ENCODE measurements at places on chromosomes 16 and 17. TPM values are rescaled to one million over a fixed set of nuclear protein-coding genes. Genes with fewer than 3 reads are reported as not detected.

GRCh38 chr17:47278561-47278960 lies 24.9 kb downstream of the ITGB3 start:
- no peak for DNase-seq

FOXC2 gene
- not detected for total RNA-seq

- DNase-seq, result peak; percentile 90
Observed at GRCh38 chr17:64178011-64178825, 48.3 kb upstream of the ERN1 start.

- no peak for DNase-seq
Observed at GRCh38 chr16:7579454-7579853, 246.8 kb downstream of the RBFOX1 start.

DNA sequence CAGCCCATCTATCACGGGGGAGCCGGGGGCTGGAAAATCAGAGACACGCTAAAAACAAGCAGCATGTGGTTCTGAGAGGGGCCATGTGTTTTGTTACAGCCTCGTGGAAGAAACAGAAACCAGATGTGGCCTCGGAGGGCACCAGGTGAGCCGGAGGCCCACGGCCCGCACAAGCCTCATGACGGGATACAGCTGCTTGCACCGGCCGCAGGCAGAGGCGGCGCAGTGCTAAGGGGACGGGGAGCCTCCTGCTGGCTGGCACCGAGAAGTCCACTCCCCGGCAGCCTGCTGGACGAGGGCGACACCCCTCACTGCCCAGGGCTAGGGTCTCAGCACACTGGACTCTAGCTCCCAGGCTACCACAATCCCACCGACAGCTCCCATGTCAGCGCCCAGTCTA lies 19.2 kb downstream of the NDUFAF8 start:
- DNase-seq, result no peak

KCNH4 gene
- not detected for total RNA-seq

DNA sequence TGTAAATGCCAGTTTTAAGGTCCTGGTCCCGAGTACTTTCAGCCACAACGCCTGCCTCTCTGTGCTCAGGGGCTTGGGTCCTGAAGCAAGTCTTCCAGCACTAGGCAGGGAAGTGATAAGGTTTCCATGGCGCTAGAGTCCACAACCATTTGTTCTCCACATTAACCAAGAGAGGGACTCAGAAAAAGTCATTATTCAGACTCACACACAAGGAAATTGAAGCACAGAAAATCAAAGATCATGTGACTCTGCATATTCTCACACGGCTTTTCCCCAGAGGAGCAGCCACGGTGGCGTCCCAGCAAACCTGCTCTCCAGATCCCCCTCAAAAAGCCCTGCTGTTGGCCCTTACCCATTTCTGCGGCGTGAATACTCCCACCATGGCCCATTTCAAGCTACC lies 9.7 kb downstream of the ENPP7 start:
- DNase-seq, result no peak

DNA sequence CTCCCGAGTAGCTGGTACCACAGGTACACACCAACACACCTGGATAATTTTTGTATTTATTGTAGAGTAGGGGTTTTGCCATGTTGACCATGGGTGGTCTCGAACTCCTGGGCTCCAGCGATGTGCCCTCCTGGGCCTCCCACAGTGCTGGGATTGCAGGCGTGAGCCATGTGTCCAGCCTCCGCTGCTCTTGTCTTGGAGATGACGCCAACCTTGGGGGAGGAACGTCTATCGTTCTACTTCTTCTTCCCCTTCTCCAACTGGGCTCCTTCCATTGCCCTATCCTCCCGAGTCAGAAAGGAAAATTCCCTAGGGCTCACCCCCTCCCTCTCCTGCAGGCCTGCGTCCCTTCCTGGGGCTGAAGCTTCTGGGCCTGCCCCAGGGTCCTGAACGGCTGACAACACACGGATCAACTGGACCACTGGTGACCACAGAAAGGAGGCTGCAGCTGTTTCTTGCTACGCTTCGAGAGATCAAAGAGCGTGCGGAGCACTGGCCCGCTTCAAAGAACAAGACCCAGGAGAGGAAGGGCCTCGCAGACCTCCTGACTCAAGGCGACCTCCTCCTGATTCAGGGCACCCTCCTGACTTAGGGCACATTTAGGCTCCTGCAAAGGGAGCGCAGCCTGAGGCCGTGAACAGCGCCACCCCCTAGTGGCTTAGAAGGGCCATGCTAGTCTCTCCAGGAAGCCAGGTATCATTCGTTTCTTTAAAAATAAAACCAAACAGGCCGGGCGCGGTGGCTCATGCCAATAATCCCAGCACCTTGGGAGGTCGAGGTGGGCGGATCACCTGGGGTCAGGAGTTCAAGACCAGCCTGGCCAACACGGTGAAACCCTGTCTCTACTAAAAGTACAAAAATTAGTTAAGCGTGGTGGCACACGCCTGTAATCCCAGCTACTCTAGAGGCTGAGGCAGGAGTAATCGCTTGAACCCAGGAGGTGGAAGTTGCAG lies 48.5 kb upstream of the HELZ start:
- peak; percentile 82 for DNase-seq

EFCAB5 gene
- total RNA-seq, result not detected

GRCh38 chr16:55947366-55947765 lies 72.2 kb upstream of the CES5A start:
- DNase-seq, result no peak

GRCh38 chr16:11528053-11528452 lies 58.7 kb downstream of the LITAF start:
- DNase-seq, result no peak

- no peak for DNase-seq
Observed at GRCh38 chr16:89049484-89050118, 44.1 kb upstream of the ACSF3 start.

DNA sequence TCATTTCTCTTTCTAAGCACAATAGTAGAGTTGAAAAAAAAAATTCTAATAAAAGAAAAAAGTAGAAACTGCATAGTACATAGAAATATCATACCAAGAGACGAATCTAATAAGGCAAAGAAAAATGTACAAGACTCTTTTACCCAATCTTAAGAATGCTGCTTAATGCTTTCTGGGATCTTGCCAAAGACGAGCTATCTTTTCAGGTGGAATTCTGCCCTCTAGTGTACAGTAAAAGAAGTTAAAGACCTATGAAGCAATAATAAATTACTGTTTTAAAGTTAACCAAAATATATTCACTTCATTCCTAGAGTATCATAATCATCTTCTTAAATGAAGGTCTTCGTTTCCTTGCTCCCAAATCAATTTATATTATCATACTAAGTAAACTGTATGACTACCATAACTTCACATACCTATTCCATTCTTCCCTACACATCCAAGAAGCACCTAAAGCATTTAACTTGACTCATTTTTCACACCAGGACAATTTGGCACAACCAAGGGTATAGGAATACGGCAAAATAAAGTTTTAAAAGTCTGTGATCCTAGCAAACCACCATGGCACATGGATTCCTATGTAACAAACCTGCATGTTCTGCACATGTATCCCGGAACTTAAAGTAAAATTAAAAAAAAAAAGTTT lies 47.7 kb downstream of the CFDP1 start:
- no peak for DNase-seq

- peak; percentile 70 for DNase-seq
Observed at GRCh38 chr16:22898874-22899348, 84.9 kb downstream of the HS3ST2 start.

GRCh38 chr17:82107341-82107860 lies 9.4 kb upstream of the FASN start:
- peak; percentile 64 for DNase-seq

DNA sequence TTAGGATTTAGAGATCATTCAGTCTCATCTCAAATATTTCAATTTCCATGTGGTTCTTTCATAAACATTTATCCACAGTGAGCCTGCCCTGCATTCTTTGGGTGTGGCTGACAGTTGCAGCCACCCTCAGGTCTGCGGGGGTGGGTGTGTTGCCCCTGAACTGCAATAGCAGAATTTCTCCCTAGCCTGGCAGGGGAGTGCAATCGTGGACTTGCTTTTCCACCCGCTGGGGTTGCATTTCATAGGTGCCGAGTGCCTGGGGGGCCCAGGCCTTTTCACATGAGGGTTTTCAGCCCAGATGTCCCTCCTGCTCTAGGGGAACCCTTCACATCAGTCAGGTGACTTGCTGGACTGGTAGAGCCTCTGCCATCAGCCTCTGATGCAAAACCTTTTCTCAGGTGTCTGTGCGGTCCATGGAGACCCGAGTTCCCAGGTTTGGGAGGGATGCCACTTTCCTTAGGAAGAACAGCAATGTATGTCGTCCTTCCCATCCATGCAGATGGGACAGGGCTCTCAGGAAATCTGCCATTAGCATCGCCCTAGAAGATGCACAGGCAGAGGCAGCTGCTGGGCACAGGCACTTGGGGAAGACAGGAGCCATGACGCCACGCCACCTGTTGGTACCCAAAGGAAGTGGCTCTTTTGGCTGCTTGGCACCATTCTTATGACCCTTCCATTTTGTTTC lies 2.4 kb upstream of the USP36 start:
- no peak for DNase-seq

EFNB3 gene
- total RNA-seq, result 0.31 TPM

GRCh38 chr16:85569039-85569614 lies 44.0 kb upstream of the GSE1 start:
- DNase-seq, result no peak

GRCh38 chr16:84758627-84759026 lies 58.8 kb downstream of the USP10 start:
- DNase-seq, result no peak

TEX14 gene
- not detected for total RNA-seq

DNA sequence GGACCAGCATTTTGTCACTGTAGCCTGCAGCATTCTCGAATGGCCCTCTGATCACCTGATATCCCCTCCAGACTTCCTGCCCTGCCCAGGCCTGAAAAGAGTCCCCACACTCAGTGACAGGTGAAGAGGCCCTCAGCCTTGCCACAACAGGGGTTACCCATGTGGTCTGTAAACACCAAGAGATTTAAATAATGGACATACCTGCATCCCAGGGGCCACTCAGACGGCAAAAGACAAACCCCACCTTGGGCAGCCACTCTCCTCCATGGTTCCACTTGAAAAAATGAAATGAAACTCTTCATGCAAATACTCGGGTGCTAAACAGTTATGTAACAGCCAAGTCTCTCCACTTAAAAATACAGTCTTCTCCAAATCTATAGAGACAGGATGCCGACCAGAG lies 22.9 kb upstream of the PECAM1 start:
- DNase-seq, result no peak

- DNase-seq, result no peak
Observed at GRCh38 chr17:19380481-19381301, 2.4 kb downstream of the MAPK7 start.

- no peak for DNase-seq
Observed at GRCh38 chr16:84362471-84362941, 5.8 kb upstream of the ATP2C2 start.

GRCh38 chr17:32286518-32286900 lies 20.9 kb downstream of the RHBDL3 start:
- DNase-seq, result no peak

- peak; percentile 80 for DNase-seq
Observed at GRCh38 chr17:76345377-76345974, 8.2 kb downstream of the PRPSAP1 start.

DNA sequence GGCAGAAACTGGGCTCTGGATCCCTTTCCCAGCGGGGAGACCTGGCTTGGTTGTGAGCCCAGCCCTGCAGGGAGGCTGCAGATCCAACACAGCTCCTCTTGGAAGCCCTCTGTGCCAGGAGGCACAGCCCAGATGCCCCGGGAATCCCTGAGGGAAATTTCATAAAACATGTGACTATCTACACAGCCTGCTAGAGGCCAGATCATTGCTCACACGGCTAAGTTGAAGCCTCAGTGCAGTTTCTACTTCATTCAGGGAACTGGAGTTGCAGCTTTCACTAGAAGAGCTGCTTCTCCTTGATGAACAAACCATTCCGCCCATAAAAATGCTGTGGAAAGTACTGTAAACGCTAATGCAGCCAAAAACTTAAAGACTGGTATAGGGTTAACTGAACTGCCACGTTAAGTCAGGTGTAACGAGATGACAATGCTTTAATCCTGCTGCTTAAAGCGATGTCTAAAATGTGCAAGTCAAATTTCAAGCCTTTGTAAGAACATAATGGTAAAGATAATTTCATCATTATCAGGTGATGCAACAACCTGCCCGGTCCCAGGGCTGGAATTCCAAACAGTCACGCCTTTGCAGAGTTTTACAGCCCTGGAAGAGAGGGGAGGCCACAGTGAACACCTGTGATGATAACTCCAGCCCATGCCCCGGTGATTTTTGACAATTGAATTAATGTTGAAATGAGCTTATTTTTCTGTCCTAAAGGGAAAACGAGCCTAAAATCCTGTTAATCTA lies 172.5 kb downstream of the ZFHX3 start:
- no peak for DNase-seq

GRCh38 chr16:23948949-23949411 lies 113.2 kb downstream of the PRKCB start:
- DNase-seq, result no peak

DNA sequence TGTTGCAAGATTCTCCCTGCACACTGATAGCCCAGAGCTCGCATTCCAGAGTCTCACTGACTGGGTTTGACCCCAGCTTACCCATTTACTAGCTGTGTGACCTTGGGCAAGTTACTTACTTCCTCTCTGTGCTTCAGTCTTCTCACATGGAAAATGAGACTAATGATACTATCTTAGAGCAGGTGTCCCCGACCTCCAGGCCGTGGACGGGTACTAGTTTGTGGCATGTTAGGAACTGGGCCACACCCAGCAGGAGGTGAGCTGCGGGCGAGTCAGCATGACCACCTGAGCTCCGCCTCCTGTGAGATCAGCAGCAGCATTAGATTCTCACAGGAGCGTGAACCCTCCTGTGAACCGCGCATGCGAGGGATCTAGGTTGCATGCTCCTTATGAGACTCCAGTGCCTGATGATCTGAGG lies 15.8 kb downstream of the ANKFY1 start:
- no peak for DNase-seq

- no peak for DNase-seq
Observed at GRCh38 chr17:69677130-69677529, 262.6 kb downstream of the MAP2K6 start.

DNA sequence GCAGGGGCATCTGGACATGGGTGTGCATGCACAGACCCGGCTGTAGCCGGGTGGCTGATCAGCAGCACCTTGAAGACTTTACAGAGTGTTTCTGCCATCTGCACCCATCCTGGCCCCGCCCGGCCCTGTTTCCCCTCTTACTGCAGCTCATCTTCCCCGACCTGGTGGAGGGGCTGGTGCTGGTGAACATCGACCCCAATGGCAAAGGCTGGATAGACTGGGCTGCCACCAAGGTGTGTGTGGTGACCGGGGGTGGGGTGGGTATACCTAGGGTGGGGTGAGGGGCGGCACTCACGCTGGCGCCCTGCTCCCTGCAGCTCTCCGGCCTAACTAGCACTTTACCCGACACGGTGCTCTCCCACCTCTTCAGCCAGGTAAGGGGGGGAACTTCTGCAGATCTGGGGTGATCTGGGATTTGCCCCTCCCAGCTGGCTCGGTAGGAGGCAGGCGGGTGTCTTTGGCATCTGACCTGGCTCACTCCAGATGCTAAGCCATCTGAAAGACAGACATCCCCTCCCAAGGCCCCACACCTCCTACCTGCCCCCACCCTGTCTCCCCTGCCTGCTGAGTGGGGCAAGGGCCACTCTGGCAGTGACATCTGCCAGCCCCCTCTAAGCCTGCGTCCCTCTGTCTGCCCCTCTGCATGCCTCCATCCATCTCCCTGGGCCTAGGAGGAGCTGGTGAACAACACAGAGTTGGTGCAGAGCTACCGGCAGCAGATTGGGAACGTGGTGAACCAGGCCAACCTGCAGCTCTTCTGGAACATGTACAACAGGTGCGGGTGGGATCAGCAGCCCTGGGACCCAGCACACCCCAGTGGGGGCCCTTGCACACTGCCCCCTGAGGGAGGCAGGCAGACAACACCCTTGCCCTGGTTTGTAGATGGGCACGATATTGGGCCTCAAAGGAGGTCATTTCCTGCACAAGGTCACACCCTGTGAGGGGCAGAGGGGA lies 6.6 kb downstream of the NDRG4 start:
- DNase-seq, result no peak

Measured in right lobe of liver (tissue), 6 donors.